ENCODE measurements at places on chromosomes 1 and 21. TPM values are rescaled to one million over a fixed set of nuclear protein-coding genes. Genes with fewer than 3 reads are reported as not detected.
A peak's percentile ranks its signal among the peaks of the same experiment; 100 is the strongest.

DNA sequence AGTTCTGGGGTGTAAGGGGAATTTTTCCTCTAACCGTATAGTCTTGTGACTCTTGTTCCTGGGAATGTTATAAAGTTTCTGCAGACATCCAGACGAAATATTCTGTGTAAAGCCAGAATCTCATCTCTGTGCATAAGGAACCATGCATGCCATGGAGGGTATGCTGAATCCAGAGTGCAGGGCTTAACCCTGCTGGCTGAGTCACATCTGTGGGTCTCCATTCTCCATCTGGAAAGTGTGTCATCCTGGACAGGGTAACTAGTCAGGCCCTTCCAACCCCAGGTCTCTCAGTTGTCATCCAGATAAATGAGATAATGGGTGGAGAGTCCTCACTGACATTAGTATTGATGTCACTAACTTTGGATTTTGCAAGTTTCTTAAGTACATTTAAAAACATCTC lies 48.8 kb downstream of the ATP5PO start:
- DNase-seq: peak; percentile 60
- H3K36me3 ChIP-seq: no peaks in the 10 kb centered on the region
- H3K4me3 ChIP-seq: no peak overlapping the region
- no peak overlapping the region for H3K27ac ChIP-seq

- H3K27ac ChIP-seq: peak overlapping the region; percentile 8
- no peaks in the 10 kb centered on the region for H3K27me3 ChIP-seq
- H3K4me3 ChIP-seq: peak overlapping the region; percentile 12
Observed at GRCh38 chr1:62689524-62689923, 1.3 kb upstream of the DOCK7 start.

DNA sequence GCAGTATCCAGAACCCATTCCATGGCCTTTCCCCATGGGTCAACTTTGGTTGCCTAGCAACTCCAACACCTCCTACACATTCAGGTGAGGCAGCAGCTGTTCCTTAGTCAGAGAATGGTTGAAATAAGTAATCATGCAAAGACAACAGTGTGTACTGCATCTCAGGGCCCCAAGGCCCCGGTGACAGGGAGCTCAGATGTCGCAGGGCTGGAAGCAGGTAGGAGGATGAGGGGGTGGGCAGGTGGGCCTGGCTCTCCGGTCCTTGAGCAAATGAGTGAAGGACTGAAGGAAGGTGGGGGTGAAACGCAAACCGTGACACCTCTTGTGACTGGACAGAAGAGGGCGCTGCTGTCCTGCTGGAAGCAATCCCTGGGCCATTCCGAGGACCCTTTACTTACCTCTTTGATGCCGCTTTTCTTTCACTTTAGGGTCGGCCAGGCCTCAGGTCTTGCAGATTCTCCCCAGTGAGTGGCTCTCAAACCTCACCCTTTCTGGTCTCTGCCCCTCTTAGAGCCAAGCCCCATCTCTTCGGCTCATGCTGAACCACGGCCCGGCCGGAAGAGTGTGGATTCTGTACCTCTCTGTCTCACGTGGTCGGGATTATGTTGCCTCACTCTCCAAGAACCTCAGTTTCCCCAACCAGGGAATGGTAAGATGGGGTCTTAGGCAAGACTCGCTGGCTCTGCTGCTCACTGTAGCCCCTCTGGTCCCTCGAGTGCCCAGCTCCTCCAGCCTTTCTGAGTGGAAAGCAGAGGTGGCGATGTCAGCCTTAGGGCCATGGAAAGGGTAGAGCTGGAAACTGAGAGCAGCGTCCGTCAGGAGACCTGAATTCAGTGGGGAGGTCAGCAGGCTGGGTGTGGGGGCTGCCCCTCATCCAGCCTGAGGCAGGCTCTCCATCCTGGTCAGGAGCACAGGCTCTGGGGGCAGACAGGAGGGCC lies 5.6 kb upstream of the KCNA10 start:
- no peak overlapping the region for H3K27ac ChIP-seq
- H3K4me1 ChIP-seq: no peaks in the 10 kb centered on the region
- no peak overlapping the region for H3K4me3 ChIP-seq
- no peaks in the 10 kb centered on the region for H3K36me3 ChIP-seq
- peaks cover 42% of the 10 kb centered on the region for H3K27me3 ChIP-seq
- DNase-seq: peak; percentile 30

DNA sequence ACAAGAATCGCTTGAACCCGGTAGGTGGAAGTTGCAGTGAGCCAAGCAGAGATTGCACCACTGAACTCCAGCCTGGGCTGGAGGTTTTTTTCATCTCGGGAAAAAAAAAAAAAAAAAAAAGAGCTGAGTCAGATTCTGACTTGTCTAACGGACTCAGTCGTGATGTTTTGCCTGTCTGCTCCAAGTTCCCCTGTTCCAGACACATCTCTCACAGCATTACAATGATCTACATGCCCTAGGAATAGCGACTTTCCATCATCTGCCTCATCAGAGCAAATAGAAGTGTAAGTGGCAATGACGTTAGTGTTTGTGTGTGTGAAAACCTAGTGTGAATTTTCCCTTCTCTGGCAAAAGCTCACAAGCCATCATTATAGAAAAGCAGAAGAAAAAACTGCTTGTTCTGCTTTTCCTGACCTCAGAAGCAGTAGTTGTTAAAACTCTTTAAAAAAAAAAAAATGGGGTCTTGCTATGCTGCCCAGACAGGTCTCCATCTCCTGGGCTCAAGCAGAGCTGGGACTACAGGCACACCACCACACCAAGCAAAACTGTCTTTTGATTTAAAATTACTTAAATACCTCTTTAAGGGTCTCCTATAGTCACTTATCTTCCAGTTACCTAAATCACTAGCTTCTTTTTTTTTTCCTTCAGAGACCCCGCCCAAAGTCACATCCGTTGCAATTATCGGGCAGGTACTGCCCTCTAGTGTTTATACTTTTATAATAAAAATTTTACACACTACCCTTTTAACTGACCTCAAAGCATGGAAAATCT lies 37.3 kb downstream of the PLEKHO1 start:
- H3K4me1 ChIP-seq: peaks cover 2% of the 10 kb centered on the region
- H3K4me3 ChIP-seq: no peak overlapping the region
- H3K27ac ChIP-seq: peak overlapping the region; percentile 75
- no peaks in the 10 kb centered on the region for H3K27me3 ChIP-seq

DNA sequence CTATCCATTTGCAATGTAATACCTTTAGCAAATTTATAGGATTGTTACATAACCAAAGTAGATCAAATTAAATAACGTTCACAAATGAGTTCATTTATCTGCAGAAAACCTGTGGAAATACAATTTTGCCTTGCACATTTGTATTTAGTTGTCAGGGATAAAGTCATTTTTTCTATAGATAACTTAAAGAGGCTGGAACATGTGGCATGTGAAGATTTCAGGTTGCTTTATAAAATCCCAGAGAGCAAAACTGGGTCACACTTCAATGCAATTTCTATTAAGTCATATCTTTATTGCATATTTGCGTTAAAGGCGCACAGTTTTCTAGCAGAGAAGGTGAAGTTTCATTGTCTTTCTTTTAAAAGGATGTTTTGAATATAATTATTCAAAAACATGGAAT lies 342.4 kb downstream of the USP25 start:
- no peaks in the 10 kb centered on the region for H3K36me3 ChIP-seq
- H3K27ac ChIP-seq: no peak overlapping the region
- no peak for DNase-seq

DNA sequence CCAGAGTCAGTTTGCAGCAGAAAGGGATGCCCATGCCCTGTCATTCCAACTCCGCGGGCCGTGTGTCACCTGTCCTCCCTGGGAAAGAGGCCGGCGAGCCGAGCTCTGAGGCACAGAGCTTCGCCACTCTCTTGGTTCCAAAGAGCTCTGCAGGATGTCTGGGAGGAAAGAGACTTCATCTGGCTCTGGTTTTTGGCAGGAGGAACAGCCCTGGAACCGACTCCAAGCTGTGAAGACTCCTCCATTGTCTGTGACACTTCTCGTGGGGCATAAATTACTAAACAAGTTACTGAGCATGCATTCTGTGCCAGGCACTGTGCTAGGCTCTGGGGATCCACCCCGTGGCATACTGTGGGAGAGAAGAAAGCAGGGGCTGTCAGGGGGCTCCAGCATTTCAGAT lies 3.9 kb upstream of the FAM151A start:
- DNase-seq: no peak
- no peak overlapping the region for H3K4me3 ChIP-seq
- no peak overlapping the region for H3K27ac ChIP-seq
- no peaks in the 10 kb centered on the region for H3K4me1 ChIP-seq
- peaks cover 25% of the 10 kb centered on the region for H3K27me3 ChIP-seq
- H3K36me3 ChIP-seq: no peaks in the 10 kb centered on the region

GRCh38 chr1:69569175-69569541 lies 1.4 kb downstream of the LRRC7 start:
- H3K27ac ChIP-seq: no peak overlapping the region
- peaks cover 36% of the 10 kb centered on the region for H3K27me3 ChIP-seq
- H3K4me3 ChIP-seq: no peak overlapping the region
- DNase-seq: no peak

GRCh38 chr1:115060501-115060900 lies 28.8 kb downstream of the TSPAN2 start:
- peak; percentile 4 for DNase-seq
- H3K36me3 ChIP-seq: no peaks in the 10 kb centered on the region
- H3K27me3 ChIP-seq: no peaks in the 10 kb centered on the region
- no peak overlapping the region for H3K27ac ChIP-seq
- H3K4me1 ChIP-seq: peaks cover 4% of the 10 kb centered on the region

- no peaks in the 10 kb centered on the region for H3K36me3 ChIP-seq
- H3K4me3 ChIP-seq: no peak overlapping the region
- H3K27me3 ChIP-seq: peaks cover 11% of the 10 kb centered on the region
- no peak for DNase-seq
- no peak overlapping the region for H3K27ac ChIP-seq
- H3K4me1 ChIP-seq: no peaks in the 10 kb centered on the region
Observed at GRCh38 chr1:184225283-184226099, 161.3 kb upstream of the C1orf21 start.

DNA sequence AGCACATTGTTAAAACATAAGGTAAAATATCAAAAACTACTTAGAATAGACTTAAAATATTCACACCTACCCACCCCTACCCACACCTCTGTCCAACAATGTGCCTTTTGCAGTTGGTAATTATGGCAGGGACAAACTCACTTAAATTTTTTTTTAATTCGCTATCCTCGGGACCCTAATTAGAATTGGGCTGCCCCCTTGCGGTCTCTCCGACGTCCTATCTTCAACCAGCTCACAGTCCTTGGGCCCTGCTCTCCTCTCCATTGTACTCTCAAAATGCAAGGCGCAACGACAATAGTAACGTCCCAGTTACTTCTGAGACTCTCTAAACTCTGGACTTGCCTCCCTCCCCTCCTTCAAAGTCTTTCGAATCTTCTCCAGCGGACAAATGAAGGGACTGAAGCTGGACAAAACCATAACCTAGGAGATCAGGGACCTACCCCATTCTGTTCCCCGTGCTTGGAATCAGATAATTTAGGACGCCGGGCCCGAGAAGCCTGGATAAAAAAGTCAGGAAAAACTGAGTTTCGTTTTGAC lies 1.1 kb upstream of the CIART start:
- peak overlapping the region; percentile 24 for H3K27ac ChIP-seq
- no peaks in the 10 kb centered on the region for H3K27me3 ChIP-seq
- peak overlapping the region; percentile 51 for H3K4me3 ChIP-seq
- peaks cover 6% of the 10 kb centered on the region for H3K36me3 ChIP-seq
- peaks cover 5% of the 10 kb centered on the region for H3K4me1 ChIP-seq

- no peak overlapping the region for H3K4me3 ChIP-seq
- no peak for DNase-seq
Observed at GRCh38 chr1:67632811-67633655, 52.0 kb upstream of the GADD45A start.

DNA sequence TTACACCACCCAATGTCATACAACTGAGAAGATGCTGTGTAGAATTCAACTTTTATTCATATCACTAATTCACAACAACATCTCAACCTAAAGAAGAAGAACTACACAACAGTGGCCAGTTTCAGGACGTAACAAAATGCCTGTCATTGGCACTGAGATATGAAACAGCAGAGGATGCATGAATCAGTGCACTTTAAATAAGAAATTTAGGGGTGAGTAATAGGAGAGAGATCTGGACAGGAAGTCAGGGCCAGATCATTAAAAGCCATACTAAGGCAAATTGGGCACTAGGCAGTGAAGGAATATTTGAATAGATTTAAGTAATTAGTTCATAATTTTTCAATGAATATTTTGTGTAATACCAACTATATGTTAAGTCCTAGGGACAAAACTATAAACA lies 510.5 kb downstream of the PLPP3 start:
- no peaks in the 10 kb centered on the region for H3K36me3 ChIP-seq
- H3K4me1 ChIP-seq: peaks cover 9% of the 10 kb centered on the region
- H3K4me3 ChIP-seq: no peak overlapping the region
- peak; percentile 68 for DNase-seq
- H3K27me3 ChIP-seq: no peaks in the 10 kb centered on the region
- no peak overlapping the region for H3K27ac ChIP-seq

DNA sequence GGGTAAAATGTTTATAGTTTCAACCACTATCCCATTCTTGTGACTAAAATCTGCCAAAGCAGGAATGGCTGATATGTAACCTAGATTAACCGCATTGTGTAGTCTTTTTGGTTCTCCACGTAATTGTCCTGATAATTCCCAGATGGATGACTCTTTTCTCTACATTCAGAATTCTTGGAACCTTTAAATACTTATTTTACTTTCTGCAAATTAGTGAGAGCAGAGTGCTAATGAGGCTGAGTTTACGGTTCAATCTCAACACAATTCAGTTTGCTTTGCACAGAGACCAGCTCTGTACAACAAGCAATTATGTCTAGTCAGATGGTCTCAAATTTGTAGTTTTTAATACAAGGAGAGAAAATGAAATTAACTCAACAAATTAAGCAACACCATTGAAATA lies 9.1 kb downstream of the CRB1 start:
- H3K27me3 ChIP-seq: no peaks in the 10 kb centered on the region
- H3K4me3 ChIP-seq: no peak overlapping the region
- no peaks in the 10 kb centered on the region for H3K4me1 ChIP-seq
- no peaks in the 10 kb centered on the region for H3K36me3 ChIP-seq
- no peak for DNase-seq

- H3K36me3 ChIP-seq: peaks cover 26% of the 10 kb centered on the region
- no peaks in the 10 kb centered on the region for H3K27me3 ChIP-seq
- H3K27ac ChIP-seq: no peak overlapping the region
Observed at GRCh38 chr1:155183775-155184221, 10.1 kb downstream of the TRIM46 start.

GRCh38 chr1:182977480-182977879 lies 24.5 kb upstream of the SHCBP1L start:
- no peaks in the 10 kb centered on the region for H3K27me3 ChIP-seq
- no peaks in the 10 kb centered on the region for H3K36me3 ChIP-seq
- H3K4me3 ChIP-seq: no peak overlapping the region

- DNase-seq: peak; percentile 11
- peaks cover 4% of the 10 kb centered on the region for H3K4me1 ChIP-seq
- peak overlapping the region; percentile 77 for H3K4me3 ChIP-seq
- H3K27ac ChIP-seq: no peak overlapping the region
- no peaks in the 10 kb centered on the region for H3K27me3 ChIP-seq
Observed at GRCh38 chr21:36386031-36386642, 945 bp downstream of the CHAF1B start.

GRCh38 chr1:228109962-228110488 lies 926 bp upstream of the MRPL55 start:
- H3K4me3 ChIP-seq: peak overlapping the region; percentile 86
- H3K36me3 ChIP-seq: peaks cover 13% of the 10 kb centered on the region
- H3K27ac ChIP-seq: peak overlapping the region; percentile 55
- peak; percentile 49 for DNase-seq

Gene INKA2
- total RNA-seq: 2.2 TPM

Gene FCRL6
- not detected for total RNA-seq

Gene LCE3D
- total RNA-seq: not detected

Gene CBR3
- 12.8 TPM for total RNA-seq

Gene DHX9
- total RNA-seq: 211 TPM

Gene TTC34
- under 0.01 TPM for total RNA-seq

Gene PGLYRP4
- total RNA-seq: not detected

Gene PYCR2
- total RNA-seq: 34.4 TPM
